ENCODE measurements at places on chromosomes 7 and 10. TPM values are rescaled to one million over a fixed set of nuclear protein-coding genes. Genes with fewer than 3 reads are reported as not detected.

TAS2R4 gene
- total RNA-seq = 1.5 TPM

DUSP5 gene
- 75.1 TPM for total RNA-seq

GLUD1 gene
- 133 TPM for total RNA-seq

VSTM4 gene
- total RNA-seq = 14.0 TPM

STAG3 gene
- total RNA-seq = not detected

PARD3 gene
- total RNA-seq = 95.5 TPM

CPN1 gene
- not detected for total RNA-seq

C10orf120 gene
- total RNA-seq = not detected

SPDYE2B gene
- total RNA-seq = not detected

PAXIP1 gene
- 16.7 TPM for total RNA-seq

CYP17A1 gene
- total RNA-seq = 43.2 TPM

ZNRF2 gene
- total RNA-seq = 21.9 TPM

CUEDC2 gene
- total RNA-seq = 52.1 TPM

OR2F2 gene
- not detected for total RNA-seq

TYW1B gene
- total RNA-seq = 6.9 TPM

ZNF467 gene
- total RNA-seq = 13.3 TPM

SORBS1 gene
- 116 TPM for total RNA-seq

WEE2 gene
- total RNA-seq = not detected
